Gastroesophageal sphincter (tissue), 4 donors: ENCODE measurements at places on chromosomes 5 and 9.

DNA sequence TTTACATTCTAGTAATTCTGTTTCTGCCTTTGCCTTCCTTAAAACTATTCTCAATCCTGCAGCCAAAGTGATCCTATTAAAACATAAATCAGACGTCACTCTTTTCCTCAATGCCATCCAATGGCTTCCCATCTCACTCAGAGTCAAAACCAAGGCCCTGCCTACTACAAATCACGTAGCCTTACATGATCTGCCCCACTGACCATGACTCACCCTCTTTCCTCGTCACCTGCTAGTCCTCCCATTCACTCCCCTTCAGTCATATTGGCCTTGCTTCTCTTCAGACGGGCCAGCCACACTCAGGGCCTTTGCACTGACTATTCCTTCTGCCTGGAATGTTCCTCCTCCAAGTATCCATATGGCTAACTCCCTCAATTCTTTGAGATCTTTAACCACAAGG lies 39.0 kb upstream of the DMXL1 start:
- no peak for ATAC-seq

DNA sequence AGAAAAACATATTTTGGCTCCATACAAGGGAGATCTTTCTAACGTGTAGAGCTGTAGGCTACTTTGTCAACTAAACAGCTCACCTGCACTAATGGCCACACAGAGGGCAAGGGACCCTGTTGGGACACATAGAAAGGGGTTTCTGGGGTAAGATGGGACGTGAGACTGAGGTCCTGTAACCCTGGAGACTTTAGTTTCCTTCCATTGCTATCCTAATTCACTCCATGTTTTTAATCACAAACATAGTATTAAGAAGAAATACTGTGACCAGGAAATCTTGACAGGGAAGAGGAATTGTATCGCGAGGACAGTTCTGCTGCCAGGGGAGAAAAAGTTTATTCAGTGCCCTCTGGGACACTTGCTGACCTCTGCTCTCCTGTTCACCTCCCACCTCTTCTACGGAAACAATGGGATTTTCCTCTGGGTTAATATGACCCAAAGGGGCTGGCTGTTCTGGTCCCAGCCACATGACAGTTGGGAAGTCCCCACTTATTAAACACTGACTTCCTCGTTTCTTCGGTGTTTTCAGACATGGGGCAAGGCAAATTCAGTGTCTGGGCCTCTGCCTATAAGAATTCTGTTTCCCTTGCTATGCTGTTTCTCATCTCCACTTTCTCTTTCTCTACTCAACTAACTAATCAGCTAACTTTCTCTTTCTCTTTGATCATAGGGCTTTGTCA lies 106.9 kb upstream of the SEMA6A start:
- ATAC-seq: no peak

DNA sequence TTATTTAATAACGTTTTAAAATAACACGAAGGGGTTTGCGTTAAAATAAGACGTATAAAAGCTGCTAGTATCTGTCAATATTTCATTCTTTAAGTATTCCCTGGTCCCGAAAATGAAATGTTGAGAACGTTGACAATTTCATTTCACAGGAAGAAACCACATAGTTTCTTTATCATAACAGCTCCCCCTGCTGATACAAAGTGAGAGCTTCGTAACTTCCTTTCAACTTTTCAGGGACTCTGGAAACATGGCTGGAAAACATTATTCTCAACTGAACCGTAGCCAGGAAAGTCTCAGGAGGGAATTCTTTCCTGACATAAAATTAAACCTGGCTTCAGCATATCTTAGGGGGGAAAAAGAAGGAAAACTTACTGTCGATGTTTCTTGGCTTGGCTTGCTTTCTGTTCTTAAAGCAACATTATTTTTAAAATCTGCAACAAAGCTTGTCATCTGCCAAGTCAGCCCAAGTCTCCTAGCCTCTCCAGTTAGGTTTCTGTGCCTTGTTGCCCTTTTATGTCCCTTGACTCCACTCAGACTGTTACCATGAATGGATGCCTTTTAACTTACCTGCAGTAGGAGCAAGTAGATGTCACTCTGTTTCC lies 122.9 kb upstream of the DAB2 start:
- ATAC-seq: peak; percentile 66

GRCh38 chr9:35729700-35730485 lies 2.1 kb downstream of the TLN1 start:
- no peak for ATAC-seq

DNA sequence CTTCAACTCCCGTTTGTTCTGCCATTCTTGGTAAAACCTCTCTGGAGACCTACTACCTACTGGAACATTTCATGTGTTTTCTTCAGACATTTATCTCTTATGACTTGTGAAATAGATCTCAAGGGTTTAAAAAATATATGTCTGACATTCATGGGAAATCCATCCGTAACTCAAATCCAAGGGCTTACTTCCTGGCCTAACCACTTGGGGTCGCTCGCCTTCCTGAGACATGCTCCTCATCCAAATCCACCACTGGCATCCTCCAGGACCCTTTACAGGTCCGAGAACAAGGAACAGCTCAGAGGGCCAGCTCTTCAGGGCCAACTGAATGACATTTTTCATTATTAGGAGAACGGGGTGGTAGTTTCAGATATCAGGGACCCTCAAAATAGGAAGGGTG lies 235.1 kb upstream of the TUT7 start:
- no peak for ATAC-seq
